ENCODE measurements at places on chromosomes 2 and 18.

DNA sequence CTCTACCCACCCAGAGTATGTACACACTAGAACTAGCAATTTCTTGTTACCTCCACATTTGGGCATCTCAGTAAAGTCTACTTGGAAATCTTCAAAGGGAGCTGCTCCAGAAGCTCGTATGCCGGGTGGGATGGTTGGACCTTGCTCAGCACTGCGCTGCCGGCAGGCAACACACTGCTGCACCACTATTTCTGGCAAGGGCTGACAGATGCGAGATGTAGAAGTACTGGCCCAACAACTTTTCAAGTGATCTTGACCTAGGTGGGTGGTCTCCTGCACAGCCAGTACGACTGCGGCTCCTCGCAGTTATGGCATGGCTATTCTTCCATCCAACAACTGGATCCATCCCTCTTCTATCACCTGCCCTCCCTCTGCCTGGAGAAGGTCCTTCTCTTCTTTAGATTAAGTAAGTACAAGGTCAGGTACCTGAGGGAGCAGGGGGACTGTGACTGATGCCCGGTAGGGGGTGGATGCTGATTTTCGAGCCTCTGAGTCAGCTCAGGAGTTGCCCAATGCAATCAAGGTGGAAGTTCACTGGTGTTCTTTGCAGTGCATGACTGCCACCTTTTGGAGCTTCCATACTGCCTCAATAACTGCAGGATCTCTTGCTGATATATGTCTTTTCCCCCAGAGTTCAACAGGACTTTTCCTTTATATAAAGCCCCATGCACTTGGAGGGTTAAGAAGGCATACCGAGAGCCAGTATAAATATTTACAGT, 100.4 kb upstream of the SLC1A4 start:
- peak; percentile 56 for DNase-seq

DNA sequence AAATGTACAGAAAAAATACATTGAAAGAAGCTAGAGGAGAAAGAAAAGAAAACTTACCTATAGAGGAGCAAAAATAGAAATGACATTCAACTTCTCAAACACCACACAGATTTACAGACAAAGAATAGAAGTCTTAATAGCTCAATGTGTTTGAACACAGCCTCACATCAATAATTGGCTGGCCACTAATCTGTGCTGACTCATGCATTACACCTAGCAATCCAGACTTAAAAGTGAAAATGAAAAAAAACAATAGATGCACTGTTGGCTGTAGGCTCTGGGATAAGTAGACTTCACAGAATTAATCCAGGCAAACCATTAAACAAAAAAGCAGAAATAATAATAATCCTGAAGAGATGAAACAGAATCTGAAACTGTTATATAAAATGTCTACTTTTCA, 961.3 kb upstream of the CELF4 start:
- no peak for DNase-seq

- no peak for DNase-seq
Measured at GRCh38 chr18:69817335-69817940, 130.2 kb downstream of the CD226 start.

DNA sequence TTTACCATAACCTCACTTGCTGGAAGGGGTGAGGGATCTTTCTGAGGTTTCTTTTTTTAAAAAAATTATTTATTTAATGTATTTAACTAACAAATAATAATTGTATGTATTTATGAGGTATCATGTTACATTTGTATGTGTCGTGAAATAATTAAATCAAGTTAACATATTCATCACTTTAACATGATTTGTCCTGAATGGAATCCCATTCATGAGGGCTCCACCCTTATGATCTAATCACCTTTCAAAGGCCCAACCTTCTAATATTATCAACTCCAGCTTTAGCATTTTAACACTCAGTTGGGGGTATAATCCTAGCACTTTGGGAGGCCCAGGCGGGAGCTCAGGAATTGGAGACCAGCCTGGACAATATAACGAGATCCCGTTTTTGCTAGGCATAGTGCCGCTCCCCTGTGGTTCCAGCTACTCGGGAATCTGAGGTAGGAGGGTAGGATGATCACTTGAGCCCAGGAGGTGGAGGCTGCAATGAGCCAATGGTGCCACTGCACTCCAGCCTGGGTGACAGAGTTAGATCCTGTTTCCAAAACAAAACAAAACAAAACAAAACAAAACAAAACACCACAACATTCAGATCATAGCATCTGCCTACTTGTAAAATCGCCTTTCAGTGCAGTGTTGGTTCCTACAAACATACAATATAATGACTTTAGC, 1.1 kb upstream of the TAF4B start:
- no peak for DNase-seq

DNA sequence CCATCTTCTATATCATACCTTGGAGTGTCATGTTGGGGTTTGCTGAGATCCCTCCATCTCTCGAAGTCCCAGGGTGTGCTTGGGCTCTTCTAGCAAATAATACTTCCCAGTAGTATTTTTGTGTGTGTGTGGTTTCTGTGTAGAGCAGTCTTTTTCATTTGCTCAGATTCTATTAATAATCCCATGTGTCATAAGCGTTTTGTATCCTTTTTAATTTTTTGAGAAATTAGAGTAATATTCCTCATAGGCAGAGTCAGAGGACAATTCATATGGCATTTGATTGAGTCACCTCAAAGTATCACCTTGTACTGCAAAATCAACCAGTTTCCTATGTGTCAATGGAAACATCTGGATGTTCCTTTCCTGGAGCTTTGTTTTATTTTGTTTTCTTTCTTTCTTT, 37.4 kb upstream of the PPP1R1C start:
- no peak for DNase-seq

DNA sequence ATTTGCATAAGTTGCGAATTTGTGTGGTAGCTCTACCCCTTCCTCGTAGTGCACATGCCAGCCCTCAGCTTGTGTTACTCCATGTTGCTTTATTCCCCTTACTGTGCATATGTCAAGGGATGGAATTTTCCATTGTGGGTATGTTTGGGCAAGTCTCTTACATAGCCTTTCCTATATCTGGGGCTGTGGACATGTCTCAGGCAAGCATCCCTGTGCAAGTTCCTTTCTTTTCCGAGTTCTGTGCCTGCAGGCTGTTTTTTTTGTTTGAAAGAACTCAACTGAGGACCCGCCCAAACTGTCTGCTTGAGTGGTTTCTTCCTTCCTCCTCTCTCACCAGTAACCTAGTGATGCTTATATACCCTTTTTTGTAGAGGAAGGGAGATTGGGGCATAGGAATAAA, 1739.1 kb upstream of the PIK3C3 start:
- DNase-seq = no peak

- no peak for DNase-seq
Measured at GRCh38 chr2:8355102-8355859, 326.6 kb upstream of the ID2 start.

DNA sequence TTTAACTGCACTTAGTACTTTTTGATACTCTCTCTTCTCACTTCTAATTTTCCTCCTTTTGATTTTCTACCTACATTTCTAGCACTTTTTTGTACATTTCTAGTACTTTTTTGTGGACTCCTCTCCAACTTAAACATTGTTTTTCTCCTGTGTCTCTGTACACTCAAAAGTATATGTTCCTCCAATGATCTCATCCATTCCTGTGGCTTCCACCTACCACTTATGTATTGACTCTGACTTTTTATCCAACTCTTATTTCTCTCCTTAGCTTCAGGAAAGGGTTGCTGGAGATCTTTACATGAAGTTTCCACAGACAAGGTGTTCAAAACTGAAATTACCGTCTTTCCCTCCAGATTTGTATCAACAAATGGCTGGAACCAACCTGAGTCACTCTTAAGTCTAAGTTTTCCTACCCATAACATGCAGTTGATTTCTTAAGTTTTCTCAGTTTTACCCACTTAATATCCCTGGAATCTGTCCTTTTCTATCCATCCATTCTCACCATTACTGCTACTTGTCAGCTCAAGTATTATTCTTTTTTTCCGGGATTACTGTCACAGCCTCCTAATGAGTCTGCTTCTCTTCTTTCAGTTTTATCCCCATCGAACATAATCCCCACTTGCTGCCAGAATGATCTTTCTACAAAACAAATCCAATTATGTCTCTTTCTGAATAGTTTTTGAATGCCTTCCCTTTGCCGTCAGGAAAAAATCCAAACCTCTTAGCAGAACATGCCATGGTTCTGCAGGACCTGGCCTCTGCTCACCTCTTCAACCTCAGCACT, 22.6 kb upstream of the PELI1 start:
- no peak for DNase-seq

DNA sequence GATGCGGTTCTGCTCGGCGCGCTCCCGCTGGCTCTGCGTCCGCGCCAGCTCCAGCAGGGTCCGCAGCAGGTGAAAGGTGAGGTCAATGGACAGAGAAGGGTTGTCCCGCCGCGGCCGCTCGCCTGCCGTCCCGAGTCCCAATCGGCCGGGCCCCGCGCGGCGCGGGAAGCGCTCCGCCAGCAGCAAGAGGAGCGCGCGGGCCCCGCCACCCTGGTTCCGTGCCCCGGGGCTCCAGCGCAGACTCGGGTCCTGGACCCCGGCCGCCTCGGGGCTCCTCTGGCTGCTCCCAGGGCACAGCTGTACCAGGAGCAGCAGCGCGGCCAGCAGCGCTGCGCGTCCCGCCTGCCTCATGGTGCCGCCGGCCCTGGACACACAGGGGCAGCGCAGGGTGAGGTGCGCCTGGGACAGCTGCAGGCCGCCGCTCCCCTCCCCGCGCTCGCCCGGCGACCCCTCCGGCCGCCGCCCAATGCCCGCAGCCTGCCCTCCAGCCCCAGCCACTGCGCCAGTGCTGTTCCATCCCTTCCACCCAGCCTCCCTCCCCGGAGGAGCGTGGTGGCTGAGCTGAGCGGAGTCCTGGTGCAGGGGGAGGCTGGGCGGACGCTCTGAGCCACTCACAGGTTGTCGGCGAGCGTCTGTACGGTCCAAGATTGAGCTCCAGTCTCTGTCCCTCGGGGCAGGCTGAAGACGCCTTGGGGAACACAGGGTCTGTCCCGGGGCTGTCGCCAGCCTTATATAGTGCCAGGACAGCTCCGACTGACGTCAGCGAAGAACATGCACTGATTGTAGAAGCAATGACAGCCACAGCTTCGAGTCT, 493 bp downstream of the UCN start:
- DNase-seq = no peak

DNA sequence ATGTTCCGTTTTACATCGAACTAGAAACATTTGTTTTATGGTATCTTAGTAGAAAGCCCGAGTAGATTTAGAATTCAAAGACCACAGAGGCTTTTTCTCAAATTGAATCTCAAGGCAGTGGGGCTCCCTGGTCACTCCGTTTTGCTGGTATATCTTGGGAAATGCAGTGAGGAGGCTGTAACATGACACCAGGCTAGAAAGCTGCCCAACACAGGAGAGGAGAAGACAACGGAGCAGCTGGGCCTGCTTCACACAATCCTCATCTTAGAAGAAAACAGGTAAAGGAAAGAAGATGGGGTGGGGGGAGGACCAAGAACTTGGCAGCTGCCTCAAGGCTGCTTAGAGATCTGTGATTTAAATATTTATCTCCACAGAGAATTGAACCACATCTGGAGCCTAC, 38.3 kb upstream of the EPB41L3 start:
- DNase-seq = no peak

GRCh38 chr2:237427769-237428506, 14.0 kb upstream of the COL6A3 start:
- DNase-seq = no peak

GRCh38 chr2:102028470-102028869, 36.7 kb downstream of the IL1R2 start:
- no peak for DNase-seq

DNA sequence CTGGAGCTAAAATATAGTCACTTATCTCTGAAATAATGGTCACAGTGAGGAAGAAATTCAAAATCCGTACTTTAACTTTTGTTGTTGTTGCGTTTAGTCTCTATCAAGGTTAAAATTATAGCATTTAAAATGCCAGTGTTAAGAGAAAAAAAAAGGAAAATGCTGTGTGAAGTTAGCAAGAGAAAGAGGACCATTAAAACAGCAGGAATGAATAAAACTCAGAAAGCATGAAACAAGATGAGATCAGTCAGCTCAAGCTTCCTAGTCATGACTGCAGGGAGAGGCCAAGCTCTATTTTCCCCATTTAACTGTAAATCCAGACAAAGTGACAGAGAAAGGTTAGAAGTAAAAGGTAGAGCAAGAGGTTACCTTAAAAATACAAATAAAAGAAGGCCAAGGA, 281.7 kb upstream of the ATP5MC3 start:
- DNase-seq = no peak

GRCh38 chr2:18588049-18588448, 1.3 kb downstream of the NT5C1B start:
- DNase-seq = no peak

DNA sequence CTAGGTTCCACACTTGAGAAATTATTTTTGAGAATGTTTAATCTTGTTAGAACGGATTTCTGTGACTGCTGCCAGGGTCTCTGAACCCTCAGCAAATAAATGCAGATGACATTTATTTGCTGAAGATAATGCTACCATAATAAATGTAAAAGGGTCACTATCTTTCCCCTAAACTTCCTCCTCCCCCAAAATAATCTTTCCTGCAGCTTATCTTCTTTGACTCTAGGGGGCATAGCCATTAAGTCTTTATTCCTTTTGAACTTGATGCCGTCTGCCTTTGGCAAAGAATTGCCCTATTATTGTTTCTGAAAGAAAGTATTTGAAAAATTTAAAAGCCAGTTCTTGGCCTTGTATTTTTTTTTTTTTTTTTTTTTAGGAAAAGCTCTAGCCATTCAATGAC, 63.6 kb upstream of the ACSL3 start:
- DNase-seq = no peak

GRCh38 chr2:70745276-70745825, 22.6 kb downstream of the ADD2 start:
- no peak for DNase-seq

DNA sequence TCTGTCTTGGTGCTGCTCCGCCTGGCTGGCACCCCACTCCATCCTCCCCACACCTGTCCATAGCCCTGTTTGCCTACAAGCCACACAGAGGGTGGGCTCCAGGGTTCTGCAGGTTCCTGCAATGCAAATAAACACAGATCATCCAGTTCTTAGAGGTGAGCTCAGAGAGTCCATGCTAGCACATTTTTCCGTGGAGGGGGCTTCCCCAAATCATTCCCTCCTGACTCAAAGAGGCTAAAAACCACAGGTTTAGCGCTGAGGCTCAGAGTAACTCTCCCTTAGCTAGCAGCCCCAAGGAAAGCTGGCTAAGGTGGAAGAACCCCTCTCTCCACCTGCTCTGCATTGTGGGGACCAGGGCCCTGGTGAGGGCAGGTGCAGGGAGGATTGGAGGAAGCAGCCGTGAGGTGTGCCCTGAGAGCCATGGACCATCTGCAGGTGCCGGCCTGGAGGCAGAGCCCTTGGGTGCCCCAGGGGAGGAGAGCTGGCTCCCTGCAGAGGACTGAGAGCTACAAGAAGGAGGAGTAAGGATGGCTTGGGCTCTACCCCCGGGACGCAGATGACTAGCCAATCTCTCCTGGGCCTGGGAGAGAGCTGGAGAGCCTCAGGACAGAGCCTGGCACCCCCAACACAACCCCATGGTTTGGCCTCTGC, 23.8 kb upstream of the TEX44 start:
- DNase-seq = no peak

GRCh38 chr2:39529836-39530235, 92.8 kb upstream of the MAP4K3 start:
- no peak for DNase-seq

GRCh38 chr2:10576456-10576855, 113.3 kb downstream of the NOL10 start:
- DNase-seq = no peak
